Activated T-cell treated with anti-CD3 and anti-CD28 coated beads, Interleukin-2, amount 50 U/mL, for 4 hours (primary cell): ENCODE measurements at places on chromosomes 7 and 10.

DNA sequence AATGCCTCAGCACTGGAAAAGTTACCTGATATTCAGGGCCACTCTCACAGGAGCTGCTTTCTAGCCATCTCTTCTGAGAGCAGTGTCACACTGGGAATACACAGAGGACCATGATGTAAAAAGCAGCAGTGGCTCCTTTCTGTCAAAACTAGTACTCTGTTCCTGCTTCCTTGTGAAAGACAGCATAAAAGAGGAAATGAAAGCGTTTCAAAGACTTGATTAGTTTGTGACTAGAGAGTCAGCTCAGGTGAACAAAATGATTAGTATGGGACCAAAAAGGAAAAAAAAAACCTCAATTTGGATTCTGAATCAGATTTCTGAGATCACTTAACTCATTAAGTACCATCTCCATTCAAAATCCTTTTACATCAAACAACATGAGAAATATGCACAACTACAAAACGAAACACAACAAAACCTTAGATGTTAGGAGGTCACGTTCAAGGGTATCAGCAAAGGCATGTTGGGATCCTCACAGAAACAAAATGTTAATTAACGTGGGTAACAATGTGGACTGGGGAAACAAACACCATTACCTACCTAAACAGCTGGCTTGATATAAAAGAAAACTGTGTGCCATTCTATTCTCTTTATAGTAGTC is 103.7 kb downstream of the MACC1 start:
- no peak for DNase-seq

DNA sequence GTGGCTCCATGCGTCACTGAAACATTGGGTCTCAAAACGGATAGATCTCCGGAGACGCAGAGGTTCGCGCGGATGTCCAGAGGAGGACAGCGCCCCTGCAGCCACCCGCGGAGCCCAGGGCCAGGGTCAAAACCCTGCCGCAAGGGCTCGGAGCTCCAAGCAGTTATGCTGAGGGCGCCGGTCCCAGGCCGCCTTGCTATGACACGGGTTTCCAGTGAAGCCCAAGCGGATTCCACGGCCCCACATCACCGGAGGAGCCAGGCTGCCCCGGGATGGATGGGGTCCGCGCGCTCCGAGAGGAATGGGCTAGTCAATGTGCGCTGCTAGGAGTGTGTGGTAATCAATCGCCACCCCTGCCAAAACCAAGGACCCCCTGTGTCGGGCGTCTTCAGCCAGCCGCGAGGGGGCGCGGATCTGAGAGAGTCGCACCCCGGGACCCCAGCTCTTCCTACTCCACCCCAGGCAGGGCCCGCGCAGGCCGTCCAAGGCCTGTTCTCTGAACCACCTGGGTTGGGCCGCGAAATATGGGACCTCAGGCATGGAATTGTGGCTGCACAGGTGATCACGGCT is 5.6 kb upstream of the EMX2 start:
- no peak for DNase-seq

DNA sequence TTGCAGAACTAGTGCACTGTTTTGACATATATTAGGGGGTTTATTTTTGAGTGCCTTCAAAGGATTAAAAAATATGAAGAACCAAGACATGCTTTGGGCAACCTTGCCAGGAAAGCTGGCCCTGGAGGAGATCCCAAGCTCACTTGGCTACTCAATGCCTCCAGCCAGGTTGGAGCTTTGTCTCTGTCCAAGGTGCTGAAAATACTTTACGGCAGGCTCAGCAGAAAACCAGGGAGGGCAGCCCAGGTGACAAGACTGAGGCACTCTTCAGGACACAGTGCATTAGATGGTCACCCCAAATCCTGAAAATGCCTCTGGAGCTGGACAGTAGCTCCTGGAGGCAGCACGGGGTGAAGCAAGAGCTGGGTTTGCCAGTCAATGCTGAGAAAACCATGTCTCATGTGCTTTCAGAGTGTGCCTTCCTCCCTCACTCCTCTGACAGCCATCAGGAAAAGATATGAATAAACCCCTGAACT is 5.8 kb upstream of the KCNH2 start:
- no peak for DNase-seq

DNA sequence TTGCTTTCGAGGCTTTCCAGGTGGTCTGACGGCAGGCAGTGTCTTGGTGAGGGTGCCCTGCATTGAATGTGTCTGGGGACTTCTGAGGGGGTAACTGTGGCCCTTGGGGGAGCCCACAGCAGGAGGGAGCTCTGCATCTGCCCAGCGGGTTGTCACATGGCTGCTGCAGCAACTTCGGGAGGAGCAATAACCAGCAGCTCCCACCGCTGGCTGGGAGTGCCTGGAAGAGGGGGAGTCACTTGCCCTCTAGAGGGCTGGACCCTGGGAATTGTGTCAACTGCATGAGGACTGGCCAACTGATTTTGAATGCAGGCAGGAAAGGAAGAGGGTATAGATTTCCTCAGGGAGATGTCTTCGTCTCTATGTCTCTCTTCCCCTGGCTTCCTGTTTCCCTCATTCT is 26.4 kb downstream of the C10orf120 start:
- no peak for DNase-seq

DNA sequence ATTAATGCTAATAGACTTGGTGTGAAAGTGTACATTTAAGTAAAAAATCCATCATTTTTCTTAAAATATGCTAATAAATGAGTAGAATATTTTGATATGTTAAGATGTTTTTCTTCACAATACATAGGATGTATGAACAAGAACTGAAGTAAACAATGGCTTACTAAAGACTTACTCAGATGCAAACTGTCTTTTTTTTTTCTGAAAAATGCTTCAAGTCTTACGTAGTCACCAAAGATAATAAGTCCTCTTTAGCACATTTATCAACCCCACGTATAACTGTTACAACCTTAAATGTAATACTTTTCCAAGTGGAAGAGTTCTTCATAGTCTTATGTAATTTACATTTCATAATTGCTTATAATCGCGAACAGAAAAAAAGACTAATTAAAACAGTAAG is 54.8 kb downstream of the MDFIC start:
- DNase-seq, result no peak

- peak; percentile 63 for DNase-seq
Measured at GRCh38 chr7:44977304-44977958, 1.4 kb downstream of the MYO1G start.

GRCh38 chr10:118626953-118627352 is 31.5 kb upstream of the PRLHR start:
- no peak for DNase-seq

DNA sequence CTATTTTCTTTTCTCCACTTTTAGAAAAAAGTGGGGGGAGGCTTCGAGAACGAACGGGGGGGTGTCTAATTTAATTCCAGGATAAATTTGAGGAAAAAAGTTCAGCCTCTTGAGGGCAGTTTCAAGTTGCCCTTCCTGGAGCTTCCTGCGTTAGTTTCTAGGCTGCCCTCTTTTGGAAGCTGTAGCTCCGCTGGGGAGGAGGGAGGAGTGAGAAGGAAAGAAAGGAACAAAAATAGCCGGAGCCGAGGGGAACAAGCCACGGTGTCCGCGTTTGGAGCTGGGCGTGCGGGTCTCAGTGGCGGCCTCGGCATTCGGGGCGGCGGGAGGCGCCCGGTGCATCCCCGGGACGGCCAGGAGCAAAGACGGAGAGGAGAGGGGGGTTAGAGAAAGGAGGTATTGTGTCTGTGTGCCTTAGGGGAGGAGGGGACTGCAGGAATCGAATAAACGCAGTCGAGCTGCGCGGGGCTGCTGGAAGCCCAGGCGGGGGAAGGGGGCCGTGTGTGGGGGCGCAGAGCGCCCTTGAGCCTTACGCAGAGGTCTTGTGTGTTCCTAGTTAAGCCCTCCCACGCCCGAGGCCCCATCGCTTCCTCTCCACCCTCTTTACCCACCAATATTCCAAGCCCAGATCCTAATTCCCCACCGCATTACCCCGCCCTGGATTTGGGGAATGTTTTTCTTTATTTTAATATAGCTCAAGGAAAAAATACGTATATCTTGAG is 2.0 kb upstream of the TNRC18 start:
- DNase-seq, result no peak

DNA sequence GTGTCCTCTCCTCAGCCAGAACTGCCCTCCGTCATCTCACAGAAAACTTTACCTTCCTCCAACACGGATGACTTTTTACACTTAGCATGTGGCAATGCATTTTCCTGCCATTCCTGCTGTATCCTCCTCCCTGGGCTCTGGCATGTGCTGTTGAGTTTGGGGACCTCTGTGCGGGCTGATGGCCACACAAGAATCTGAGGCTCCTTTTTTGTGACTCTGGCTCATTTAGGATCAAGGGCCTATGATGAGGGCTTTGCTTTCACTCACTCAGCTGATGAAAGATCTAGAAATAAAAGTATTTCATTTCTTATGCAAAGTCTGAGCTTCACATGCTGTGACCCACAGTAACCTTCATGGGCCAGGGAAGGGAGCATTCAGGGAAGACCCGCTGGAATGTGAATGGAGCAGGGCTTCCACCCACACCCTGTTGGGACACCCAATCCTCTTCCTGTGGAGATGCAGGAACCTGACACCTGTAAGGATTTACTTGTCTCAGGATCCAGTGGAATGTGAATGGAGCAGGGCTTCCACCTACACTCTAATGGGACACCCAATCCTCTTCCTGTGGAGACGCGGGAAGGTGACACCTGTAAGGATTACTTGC is 500.3 kb upstream of the MKI67 start:
- no peak for DNase-seq

GRCh38 chr10:80191589-80192270 is 13.6 kb downstream of the ANXA11 start:
- no peak for DNase-seq

- DNase-seq, result no peak
Measured at GRCh38 chr10:72108830-72109635, 20.7 kb upstream of the SPOCK2 start.

DNA sequence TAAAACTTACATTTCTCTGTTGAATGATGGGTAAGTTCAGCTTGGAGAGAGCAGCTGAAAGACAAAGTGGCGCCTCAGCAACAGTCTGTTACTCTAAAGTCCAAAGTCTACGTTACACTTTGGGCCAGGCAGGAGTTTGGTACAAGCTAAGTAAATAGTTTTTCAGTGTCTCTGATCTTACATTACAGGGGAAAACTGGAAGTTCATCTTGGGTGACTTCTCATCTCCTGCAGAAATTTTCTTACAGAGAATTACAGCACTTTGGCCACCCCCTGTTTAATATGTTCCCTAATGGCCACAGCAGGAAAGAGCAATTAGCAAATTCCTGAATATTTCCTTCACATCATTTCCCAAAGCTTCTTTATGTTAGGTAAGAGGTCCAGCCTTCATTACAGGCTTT is 67.1 kb downstream of the ABCC2 start:
- DNase-seq, result no peak

DNA sequence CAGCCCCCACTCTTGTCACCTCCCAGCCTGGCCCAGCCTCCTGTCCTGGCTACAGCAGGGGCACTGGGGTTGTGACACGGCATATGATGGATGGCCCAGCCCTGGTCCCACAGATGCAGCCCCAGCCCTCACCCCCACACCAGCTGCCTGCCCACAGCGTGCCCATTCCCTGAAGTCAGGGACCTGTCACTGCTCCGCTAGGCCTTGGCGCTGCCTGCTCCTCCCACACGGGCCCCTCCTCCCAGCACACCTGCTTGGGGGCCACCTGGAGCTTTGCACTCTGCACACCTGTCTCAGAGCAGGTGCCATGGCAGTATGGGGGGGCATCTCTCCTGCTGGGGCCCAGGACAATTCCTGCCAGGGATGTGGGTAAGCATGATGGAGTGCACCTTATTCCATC is 3.5 kb downstream of the GCK start:
- no peak for DNase-seq

DNA sequence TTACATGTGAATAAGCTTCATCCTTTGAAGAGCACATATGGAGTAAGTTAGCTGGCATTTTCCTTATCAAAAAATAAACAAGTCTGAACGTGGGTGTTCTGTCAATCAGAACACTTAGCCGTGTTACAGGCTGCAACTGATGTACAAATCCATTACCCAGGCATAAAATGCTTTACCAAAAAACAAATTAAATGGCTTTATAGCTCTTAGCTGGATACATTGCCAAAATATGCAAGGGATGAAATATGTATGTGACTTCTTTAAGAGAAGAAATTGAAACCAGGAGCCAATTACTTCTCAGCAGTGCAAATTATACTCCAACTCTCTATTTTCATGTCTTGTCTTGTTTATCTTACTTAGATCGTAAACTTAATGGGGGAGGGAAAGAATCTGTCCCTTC is 214.8 kb downstream of the DGKB start:
- no peak for DNase-seq

DNA sequence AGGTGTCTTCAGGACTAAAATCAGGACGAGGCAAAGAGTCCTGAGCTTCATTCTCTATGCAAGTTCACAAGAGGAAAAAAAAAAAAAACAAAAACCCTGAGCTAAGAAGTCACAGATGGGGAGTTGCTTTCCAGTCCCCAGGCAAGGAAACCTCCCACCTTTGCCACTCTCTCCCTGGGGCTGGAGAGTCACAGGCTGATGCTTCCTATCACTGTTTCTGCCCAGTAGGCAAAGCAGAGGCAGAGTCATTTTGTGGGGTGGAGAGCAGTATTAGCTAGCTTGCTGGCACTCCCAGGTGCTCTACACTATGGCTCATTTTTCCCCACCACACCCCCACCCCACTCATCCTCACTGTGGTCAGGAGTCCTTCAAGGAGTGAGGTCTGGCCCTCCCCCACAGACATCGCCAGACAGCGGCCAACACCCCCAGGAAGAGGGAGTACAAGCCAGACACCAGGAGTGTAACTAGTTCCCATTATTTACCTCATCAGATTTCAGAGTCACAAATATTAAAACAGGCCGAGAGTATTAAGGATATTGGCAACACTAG is 34.6 kb upstream of the UNC5B start:
- DNase-seq, result no peak

- no peak for DNase-seq
Measured at GRCh38 chr7:140229101-140229525, 52.3 kb upstream of the KDM7A start.

DNA sequence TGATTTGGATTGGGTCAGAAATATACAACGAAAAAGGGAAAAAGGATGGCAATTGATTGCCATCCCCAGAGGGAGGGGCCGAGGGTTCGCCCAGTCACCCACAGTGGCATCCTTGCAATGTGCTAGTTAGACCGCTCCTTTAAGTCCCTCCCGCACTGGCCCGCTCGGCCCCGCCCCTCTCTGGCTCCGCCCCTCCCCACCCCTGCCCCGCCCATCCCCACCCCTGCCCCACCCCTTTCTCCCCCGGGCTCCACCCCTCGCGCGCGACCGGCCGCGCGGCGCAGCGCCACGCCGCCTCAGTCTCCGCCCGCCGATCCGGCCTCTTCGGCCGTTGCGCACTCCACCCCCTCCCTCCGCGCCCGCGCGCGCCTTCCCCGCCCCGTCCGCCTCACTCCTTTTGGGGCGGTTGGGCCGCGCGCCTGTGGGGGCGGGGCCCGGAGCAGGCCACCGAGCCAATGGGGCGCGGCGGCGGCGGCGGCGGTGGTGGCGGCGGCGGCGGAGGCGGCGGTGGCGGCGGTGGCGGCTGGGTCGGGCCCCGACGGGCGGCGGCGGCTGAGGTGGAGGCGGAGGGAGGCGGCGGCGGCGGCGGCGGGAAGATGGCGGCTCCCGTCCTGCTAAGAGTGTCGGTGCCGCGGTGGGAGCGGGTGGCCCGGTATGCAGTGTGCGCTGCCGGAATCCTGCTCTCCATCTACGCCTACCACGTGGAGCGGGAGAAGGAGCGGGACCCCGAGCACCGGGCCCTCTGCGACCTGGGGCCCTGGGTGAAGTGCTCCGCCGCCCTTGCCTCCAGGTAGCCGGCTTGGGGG is at the start of gene VKORC1L1:
Gene VKORC1L1 (plus strand): TSS at position 299 of the 806 bp plus-strand sequence. CDS start 298 bp downstream, at position 597.
- peak; percentile 94 for DNase-seq

GRCh38 chr10:58473976-58474375 is 38.7 kb upstream of the BICC1 start:
- DNase-seq, result no peak

- DNase-seq, result no peak
Measured at GRCh38 chr7:109901926-109902325, 1189.0 kb upstream of the LRRN3 start.

- DNase-seq, result no peak
Measured at GRCh38 chr7:127366680-127367079, 25.8 kb downstream of the ZNF800 start.
